ENCODE measurements at places on chromosomes 4 and X.

DNA sequence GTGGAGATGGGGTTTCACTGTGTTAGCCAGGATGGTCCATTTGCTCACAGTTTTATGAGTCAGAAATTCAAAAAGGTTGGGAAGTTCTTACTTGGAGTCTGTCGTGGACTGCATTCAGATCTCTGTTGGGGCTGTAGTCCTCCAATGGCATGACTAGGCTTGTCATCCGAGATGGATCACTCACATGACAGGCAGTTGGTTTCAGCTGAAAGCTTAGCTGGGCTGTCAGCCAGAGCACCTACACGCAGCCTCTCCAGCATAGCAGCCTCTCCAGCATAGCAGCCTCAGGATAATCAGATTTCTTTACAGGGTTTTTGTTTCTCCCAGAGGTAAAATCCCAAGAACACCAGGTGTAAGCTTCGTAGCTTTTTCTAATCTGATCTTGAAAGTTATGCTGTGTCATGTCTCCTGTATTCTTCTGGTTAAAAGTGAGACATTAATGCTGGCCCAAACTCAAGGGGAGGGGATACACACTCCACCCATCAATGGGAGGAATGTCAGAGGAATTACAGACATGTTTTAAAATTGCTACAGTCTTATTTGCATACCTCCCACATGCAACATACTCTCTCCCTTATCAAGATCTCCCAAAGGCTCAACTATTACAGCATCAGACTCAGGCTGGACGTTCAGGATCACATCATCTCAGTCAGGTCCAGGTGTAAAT, 31.6 kb upstream of the SOD3 start:
- DNase-seq: peak; percentile 16

- DNase-seq: no peak
Measured at GRCh38 chr4:105414316-105414715, 59.5 kb downstream of the PPA2 start.

GRCh38 chr4:78720204-78720603, 55.9 kb upstream of the BMP2K start:
- DNase-seq: no peak

GRCh38 chrX:25663701-25664100, 474.4 kb upstream of the MAGEB18 start:
- DNase-seq: no peak

DNA sequence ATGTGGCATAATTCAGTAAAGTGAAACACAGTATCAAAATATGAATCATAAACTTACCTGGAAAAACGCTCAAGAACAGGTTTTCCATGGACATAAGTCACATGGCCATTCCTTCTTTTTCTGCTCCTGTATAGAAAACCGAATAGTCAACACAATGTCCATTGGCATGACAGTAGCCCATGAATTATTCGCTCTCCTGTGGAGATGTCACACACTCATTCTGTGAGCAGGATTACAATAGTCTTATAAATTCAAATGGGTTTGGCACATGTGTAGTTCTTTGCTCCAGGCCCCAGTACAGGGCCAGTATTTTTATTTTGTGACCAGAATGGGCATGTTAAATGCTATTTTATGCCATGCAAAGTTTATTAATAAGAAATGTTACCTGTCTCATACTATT, 15.1 kb upstream of the CXCL13 start:
- DNase-seq: no peak

DNA sequence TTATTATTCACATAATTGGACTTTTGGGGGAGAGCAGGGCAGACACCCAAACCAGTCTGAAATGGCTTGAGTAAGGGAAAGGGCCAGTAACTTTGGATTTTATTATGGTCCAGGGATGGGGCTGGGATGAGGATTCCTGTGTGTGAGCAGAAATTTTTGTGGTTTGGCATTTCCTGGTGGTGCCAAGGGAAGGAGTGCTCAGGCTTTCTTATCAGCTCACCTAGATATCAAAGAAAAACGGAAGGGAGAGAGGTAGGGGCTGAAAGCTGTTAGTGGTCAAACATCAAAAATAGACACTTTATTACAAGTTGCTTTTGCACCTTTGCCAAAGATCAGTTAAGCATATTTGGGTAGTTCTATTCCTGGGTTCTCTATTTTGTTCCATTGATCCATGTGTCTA, 128.5 kb upstream of the DIPK2B start:
- no peak for DNase-seq

- DNase-seq: no peak
Measured at GRCh38 chr4:130600706-130601105, 1504.8 kb downstream of the C4orf33 start.

DNA sequence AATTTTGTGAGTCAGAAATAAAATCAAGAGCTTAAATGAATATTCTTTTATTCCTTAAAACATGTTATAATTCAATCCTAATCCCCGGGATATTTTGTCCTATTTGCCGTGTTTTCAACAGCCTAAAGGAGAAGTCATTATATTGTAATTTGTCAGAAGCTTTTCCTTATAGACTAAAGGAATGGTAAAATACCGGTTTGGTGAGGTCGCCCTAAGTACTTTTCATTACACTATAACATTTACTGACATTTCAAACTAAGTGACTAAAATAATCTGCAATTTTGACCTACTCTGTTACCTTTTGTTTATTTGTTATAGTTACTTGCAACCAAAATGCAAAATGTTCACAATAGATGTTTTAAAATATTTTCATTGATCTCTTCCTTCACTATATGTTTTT, 8.8 kb downstream of the DCLK2 start:
- no peak for DNase-seq

DNA sequence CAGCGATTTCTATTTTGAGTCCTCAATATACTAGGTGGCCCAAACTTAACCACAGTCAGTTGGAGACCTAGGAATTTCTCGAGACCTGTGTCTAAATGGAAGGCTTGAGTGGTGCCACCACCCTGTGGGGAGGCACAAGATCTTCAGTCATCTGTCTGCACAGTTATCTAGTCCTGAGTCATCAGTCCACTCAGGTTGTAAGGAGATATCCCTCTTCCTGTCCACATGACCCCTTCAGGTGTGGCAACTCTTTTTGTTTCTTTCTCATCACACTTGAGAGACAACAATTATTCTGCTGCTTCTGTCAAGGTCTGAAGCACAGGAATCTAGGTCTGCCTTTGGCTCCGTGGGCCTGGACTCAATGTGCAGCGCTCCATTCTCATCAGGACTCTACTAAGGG, 64.4 kb upstream of the IBSP start:
- DNase-seq: no peak

DNA sequence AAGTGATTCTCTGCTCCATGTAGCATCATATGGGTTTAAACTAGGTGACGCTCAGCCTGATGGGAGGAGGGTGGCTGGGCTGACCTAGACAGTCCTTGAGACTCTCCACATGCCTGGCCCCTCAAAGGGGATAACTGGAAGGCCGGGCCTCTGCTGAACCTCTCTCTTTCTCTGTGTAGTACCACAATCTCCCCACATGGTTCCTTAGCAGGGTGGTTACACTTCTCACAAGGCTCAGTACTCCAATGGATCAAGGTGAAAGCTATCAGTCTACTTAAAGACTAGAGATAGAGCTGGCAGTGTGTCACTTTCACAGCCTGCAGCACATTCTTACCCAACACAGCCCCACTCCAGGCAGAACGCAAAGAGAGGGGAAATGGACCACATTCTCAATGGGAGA, 80.4 kb downstream of the LDB2 start:
- DNase-seq: no peak

DNA sequence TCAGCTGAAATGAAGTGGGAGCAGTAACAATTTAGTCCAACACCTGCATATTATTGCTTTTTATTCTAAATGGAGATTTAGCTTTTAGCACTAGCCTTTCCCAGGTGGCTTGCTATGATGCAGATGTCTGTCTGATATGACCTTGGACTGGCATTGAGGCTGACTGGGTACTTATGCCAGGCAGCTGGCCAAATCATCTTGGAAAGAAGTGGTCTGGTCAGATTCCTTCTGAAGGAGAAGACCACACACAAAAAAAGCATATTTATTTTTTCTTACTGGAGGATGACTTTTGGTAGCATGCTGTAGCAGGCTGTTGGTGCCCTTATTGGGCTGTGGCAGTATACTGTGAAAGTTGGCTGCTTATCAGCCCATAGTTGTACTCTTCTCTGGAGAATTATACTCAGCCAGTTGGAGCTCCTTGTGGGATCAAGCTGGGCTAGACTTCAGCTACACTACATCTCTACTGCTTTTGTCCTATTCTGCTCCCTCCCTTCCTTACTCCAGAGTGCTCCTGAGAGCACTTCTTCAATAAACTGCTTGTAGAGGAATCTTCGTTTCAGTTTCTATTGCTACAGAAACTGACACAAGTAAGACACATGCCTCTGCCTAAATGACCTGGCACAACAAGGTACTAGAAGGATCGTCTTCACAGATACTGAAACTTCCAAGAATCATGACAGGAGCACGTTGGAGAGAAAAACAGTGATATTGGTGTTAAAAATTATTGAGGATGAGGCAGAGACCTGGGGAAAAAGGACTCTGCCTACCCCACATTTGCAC, 196.8 kb upstream of the RPS6KA3 start:
- no peak for DNase-seq

- DNase-seq: peak; percentile 46
Measured at GRCh38 chrX:47145395-47146120, 537 bp downstream of the RBM10 start.

DNA sequence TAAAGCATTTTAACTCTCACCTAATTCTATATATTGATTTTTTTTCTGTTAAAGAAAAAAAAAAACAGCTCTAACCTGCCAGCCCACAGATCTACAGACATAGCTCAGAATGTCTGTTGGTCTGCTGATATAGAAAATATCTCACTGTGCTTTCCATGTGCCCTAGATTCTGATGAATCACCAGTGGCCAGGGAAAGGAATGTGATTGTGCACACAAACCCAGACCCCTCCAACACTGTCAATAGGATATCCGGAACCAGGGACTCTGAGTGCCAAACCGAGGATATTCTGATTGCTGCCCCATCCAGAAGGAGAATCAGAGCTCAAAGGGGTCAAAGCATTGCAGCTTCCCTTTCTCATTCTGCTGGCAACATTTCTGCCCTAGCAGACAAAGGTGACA, 12.1 kb upstream of the SCML1 start:
- no peak for DNase-seq

DNA sequence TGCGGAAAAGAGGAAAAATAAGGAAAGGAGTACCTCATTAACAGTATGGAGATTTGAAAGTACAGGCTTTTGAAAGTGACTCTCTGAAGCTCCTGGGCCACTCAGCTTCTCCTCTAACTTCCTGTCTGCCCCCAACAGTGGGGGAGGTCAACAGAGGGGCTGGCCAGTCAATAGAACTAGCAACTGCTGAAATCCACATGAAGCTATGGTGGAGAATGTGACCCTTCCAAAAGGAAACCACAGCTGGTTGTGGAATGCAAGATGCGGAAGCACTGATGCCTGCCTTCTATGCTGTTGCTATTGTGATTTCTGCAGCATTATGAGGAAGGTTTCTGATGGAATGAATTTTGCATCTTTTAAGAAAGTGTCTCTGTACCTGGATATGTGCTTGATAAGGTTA, 2.4 kb downstream of the CORIN start:
- DNase-seq: peak; percentile 31

- no peak for DNase-seq
Measured at GRCh38 chr4:153466949-153467896, 1.1 kb downstream of the TMEM131L start.

DNA sequence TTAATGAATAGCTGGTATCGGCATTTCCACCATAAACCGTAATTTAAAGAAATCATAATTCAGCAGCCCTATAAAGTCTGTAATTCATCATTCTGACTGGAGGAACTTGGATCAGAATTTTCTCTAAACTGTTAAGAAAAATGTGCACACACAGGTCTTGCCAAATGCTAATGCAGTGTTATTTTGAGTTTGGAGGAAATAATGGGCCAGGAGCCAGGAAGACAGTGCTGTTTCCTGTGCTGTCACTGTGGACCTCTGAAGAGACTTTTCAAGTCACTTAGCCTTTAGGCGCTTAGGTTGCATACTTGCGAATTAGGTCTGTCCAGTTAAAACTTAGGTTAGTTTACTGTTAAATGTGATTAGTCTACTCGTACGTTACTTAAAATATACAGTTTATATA, 137.5 kb upstream of the ANXA3 start:
- DNase-seq: no peak

GRCh38 chrX:141652286-141652685, 46.3 kb downstream of the SPANXD start:
- no peak for DNase-seq

- DNase-seq: no peak
Measured at GRCh38 chrX:130716781-130717413, 186.1 kb downstream of the ENOX2 start.

- DNase-seq: no peak
Measured at GRCh38 chr4:4709736-4710135, 149.7 kb upstream of the MSX1 start.

DNA sequence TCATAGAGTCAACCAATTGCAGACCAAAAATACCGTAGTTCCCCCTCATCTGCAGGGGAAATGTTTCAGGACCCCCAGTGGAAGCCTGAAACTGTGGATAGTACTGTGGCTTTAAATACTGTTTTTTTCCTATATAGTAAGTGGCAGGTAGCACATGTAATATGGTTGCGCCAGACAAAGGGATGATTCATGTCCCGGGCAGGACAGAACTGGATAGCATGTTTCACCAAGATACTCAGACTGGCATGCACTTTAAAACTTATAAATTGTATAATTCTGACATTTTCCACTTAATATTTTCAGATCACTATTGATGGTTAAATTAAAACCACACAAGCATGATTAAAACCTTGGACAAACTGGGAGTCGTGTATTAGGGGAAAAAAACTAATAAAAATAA, 276.3 kb upstream of the AGA start:
- DNase-seq: no peak

DNA sequence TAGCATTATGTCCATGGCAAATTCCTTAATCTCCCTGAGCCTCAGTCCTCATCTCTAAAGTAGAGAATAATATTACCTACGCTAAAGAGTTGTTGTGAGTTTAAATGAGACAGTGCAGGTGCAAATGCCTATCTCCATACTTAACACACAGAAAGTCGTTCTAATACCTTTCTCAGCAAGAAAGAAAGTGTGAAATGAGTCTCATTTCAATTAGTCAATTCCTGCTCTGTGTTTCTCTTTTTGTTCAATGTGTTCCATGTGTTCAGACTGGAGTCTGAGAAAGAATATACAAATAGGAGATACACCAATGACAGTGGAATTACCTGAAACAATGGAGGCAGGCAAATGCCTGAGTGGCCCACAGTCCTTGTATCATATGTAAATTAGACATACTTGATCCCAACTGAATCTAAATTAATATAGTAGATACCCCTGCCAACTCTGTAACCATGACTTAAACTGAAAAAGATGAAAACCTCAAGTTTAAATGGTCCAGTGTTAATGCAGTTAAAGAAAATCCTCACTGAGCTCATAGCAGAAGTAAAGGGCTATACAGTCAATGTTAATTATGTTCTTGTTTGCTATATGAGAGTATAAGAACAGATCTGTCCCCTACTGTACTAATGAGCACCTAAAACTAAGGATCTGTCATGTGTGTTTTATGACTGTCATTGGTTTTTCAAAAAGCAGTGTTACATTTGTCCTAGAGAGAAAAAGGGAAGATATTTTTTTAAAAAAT, 68.2 kb downstream of the GPC3 start:
- DNase-seq: no peak

GRCh38 chr4:112650332-112650731, 13.4 kb downstream of the LARP7 start:
- no peak for DNase-seq

All from AG08396 (cell line).